CD8-positive, alpha-beta memory T cell (primary cell): ENCODE measurements at places on chromosomes 11 and 22.

- peak; percentile 73 for DNase-seq
Measured at GRCh38 chr11:67437082-67437808, at the start of gene PTPRCAP. Gene PTPRCAP, minus strand, starts transcription at chr11:67437682. Its CDS starts 63 bp downstream, at chr11:67437619.

GRCh38 chr11:72313912-72314598 lies 70.1 kb upstream of the PHOX2A start:
- DNase-seq, result no peak

- no peak for DNase-seq
Measured at GRCh38 chr11:44199816-44200215, 104.3 kb downstream of the EXT2 start.

DNA sequence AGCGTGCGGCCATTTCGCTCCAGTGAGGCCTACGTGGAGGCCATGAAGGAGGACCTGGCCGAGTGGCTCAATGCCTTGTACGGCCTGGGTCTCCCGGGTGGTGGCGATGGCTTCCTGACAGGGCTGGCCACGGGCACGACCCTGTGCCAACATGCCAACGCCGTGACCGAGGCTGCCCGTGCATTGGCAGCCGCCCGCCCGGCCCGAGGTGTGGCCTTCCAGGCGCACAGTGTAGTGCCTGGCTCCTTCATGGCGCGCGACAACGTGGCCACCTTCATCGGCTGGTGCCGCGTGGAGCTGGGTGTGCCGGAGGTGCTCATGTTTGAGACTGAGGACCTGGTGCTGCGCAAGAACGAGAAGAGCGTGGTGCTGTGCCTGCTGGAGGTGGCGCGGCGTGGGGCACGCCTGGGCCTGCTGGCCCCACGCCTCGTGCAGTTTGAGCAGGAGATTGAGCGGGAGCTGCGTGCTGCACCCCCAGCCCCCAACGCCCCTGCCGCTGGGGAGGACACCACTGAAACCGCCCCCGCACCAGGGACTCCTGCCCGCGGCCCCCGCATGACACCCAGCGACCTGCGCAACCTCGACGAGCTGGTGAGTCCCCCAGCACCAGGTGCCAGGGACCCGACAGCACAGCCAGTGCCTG lies 1.8 kb downstream of the GAS2L1 start:
- DNase-seq, result no peak

GRCh38 chr11:13215149-13215548 lies 62.4 kb upstream of the BMAL1 start:
- no peak for DNase-seq

- DNase-seq, result no peak
Measured at GRCh38 chr11:207863-208180, 314 bp downstream of the RIC8A start.

- no peak for DNase-seq
Measured at GRCh38 chr11:46026606-46027293, 94.5 kb downstream of the PHF21A start.

DNA sequence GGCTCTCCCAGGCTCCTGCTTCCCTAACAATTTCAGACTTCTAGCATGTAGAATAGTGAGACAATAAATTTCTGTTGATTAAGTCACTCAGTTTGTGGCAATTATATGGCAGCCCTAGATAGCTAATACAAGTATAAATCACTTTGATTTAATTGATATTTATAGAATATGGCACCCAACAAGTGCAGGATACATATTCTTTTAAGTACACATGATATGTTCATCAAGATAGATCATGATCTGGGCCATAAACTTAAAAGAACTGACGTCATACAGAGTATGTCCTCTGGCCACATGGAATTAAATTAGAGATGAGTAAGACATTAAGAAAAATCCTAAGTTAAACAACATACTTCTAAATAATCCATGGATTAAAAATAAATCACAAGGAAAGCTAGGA lies 67.5 kb upstream of the AMOTL1 start:
- no peak for DNase-seq

DNA sequence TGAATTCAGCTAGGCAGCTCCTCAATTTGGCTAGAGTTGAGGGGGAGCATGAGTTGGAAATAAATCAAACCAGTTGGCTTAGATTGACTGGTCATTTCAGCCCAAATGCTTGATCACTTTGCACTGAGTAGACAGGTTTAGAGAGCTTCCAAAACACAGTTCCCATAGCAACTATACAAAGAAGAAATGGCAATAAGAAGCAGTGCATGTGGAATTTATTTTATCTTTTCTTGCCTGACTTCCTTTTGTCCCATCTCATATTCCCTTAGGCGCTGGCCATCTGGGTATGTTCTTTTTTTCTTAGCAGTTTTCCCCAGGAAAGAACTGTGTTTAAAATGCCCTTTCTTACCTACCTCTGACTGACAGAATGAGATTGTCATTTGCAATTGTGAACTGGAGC lies 38.7 kb upstream of the C11orf87 start:
- no peak for DNase-seq

- peak; percentile 76 for DNase-seq
Measured at GRCh38 chr11:69101115-69101791, 52.5 kb downstream of the TPCN2 start.

GRCh38 chr11:3880724-3881123 lies 25.3 kb downstream of the STIM1 start:
- DNase-seq, result no peak

- DNase-seq, result no peak
Measured at GRCh38 chr11:104581246-104581980, 316.8 kb downstream of the CASP12 start.

GRCh38 chr11:124867700-124868099 lies 2.5 kb downstream of the ROBO3 start:
- DNase-seq, result no peak

DNA sequence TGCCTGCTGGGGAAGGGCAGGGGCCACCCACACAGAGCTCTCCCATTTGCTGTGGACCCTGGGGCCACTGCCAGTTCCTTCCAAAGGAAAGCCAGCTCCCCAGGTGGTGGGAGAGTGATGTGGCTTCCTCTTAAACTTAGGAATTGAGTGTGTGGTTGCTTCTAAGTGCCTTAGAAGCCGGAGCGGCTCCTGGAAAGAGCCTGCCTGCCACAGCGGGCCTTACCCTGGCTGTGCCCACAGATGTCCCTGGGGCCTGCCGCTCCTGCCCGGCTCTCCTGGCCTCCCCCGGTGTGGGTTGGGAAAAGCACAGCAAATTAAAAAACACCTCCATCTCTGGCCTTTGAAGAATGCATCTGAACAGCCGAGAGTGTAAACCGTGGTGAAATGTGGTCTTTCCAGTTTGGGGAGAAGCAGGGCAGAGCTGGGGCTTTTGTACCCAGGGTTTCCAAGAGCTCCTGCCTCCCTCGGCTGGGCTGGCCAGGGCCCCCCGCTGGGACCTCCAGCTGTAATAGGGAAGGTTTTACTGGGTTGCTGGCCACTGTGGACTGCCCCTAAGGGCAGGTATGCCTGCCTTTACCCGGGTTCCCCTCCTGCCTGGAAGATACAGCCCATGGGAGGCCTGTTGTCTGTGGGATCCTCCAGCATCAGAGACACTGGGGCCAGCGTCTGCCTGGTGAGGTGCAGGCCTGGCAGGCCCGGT lies 30.2 kb downstream of the LRP5 start:
- no peak for DNase-seq

DNA sequence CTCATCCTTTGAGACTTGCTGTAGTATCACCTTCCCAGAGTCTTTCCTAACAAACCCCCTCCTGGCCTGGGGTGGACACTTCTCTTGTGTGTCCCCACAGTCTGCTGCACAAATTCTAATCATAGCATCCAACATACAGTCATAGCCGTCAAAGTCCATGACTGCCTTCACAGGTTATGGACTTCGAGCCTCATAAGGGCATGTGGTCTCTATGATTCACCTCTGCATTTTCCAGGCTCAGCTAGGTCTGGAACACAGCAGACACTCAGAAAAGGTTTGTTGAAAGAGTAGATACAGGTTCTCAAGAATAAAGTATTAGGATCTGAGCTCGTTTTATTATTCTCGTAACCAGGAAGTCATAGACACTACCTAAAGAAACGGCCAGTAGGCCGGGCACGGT lies 13.2 kb upstream of the SCUBE2 start:
- no peak for DNase-seq

DNA sequence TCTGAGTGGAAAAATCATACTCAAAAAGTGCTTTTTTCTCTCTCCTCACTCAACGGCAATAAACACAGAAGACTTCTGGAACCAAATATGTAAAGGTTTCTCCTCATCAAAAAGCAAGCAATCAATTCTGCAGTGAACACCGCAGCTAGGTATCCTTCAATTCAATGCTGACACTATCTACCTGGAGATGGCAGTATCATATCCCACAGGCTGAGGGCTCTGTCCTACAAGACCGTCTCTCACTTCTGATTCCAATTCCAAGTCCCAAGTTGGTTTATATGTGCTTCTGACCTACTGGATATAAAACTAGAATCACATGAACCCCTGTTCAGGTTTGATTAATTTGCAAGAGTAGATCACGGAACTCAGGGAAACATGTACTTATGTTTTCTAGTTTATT lies 59.7 kb upstream of the LUZP2 start:
- DNase-seq, result no peak

GRCh38 chr11:90775567-90776165 lies 552.8 kb upstream of the CHORDC1 start:
- DNase-seq, result no peak

GRCh38 chr11:18314784-18315523 lies 7.0 kb downstream of the HPS5 start:
- DNase-seq, result no peak

GRCh38 chr22:39503630-39504029 lies 1.5 kb downstream of the MIEF1 start:
- no peak for DNase-seq

DNA sequence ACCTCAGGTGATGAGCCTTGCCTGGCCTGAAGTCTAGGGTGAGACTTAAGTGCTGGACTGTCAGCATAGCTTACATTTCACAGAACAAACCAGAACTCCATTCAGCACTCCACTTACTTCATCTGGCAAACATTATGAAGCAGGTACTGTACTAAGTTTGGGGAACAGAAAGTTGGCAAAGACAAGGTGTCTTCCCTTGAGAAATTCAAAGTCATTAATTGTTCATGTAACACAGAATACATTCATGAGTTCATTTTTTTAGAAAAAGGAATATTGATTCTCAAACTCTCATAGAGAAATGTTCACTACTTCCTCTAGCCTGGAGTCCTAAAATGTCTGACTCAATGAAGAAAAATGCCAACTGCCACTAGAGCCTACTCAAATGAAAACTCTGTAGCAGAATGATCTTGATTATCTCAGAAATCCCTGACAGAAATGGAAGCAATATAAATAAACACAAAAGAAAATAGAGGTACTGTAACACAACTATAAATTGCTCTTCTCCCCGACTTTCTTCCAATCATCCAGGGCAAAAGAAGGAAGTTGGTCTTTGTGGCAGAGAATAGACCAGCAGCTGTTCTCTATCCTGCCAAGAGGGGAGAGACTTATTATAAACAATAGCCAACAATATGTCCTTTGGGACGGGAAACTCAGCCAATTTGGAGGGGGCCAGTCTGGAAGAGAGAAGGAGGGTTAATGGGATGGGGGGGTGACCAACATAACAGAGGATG lies 129.2 kb upstream of the MTMR2 start:
- no peak for DNase-seq

DNA sequence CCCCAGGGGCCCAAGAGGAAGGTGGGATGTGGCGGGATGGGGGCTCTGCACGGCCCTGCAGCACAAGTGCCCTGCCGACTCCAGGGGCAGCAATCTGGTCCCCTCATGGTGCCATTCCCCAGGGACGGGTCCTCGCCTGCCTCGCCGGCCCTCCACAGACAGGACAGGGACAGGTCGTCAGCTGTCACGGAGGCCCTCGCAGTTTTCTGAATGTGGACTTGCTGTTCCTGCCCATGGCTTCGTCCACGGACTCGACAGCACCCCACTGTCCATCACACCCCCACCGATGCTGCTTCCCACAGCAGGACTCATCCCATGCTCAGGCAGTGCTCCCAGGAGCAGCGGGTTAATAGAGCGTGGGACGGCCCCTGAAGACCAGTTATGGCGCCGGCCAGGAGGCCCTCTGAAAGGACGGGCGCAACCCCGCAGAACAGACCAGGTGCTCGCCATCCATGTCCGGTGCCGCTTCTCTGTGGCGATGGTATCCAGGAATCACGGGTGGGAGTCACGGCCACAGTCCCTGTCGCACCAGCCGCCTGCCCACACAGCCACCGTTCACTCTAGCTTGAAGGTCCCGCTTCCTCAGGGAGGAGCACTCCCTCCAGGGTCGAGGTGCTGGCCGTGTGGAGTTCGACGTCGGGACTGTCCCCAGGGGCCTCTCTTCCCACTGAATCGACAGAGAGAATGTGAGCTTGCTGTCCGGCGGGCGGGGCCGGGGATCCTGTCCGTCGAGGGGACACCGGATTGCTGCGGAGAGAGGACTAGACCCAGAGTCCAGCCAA lies 18.5 kb upstream of the MUC2 start:
- no peak for DNase-seq

DNA sequence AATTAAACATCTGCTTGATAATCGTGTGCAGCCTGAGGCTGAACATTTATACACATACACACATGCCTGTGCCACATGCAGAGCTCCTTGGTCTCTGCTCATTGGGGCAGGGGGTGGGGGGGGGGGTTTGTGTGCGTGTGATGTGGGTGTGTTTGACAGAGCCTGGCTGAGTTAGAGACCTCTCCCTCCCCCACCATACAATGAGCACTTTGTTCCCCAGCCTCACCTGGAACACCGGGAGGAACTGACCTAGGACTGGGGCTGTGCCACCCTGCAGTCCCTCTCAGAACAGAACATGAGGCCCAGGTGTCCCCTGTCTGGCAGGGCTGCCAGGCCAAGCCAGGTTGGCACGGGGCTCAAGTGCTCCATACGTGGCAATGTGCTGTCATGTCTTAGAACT lies 96.6 kb downstream of the TP53I11 start:
- no peak for DNase-seq

- no peak for DNase-seq
Measured at GRCh38 chr22:17115945-17116565, 5.1 kb downstream of the TMEM121B start.

DNA sequence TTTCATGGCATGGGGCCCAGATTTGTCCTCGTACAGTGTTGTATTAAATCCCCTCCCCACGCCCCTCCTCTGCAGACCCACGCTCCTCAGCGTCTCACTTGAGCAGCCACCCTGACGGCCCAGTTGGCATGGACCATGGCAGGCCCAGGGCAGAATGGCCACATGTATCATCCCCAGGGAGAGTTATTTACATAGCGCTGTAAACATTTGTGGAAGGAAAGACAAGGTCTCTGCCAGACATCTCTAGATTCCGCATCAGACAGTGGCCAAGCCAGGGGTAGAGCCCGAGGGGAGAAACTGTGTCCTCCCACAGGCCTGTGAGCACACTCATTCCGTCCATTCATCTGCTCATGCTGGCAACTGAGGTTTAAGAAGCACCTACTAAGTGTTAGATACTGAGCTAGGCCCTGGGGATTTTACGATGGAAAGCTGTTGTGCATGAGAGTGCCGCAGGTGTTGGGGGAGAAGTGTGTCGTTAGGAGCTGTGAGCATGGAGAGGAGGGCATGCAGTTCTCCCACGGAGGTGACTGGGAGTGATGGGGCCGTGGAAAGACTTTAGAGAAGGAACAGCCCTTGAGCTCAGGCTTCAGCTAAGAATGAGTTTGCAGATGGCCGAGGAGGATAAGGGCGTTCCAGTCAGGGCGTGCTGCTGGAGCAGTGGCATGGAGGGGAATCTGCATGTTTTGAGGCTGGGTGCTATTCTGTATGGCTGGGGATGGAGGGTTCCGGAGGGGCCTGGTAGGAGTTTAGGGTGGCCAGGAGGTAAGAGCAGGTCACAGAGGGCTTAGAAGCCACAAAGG lies 94.9 kb downstream of the GRIK4 start:
- no peak for DNase-seq

GRCh38 chr11:112270551-112271180 lies 10.0 kb upstream of the PLET1 start:
- DNase-seq, result no peak
